ENCODE measurements at places on chromosomes 6 and 20.

GRCh38 chr6:8624665-8625064 is 189.3 kb upstream of the SLC35B3 start:
- DNase-seq: no peak

GRCh38 chr6:55633471-55633870 is 54.5 kb upstream of the HMGCLL1 start:
- no peak for DNase-seq

DNA sequence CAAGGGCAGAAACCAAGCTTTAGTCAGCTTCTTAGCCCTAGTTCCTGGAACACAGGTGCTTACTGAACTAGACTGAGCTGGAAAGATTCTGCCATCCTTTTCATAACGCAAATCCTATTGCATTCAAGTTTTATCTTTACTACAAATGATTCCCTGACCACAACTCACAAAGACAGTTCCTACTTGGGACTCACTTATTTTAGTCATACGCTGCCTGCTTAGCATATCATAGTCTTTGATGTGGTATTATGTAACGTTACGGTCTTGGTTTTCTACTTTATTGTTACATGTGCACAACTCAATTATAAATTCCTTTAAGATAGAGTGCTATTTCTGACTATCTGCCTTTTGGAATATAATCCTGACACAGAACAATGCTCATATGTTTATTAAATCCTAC is 59.1 kb downstream of the BLOC1S5 start:
- DNase-seq: no peak

DNA sequence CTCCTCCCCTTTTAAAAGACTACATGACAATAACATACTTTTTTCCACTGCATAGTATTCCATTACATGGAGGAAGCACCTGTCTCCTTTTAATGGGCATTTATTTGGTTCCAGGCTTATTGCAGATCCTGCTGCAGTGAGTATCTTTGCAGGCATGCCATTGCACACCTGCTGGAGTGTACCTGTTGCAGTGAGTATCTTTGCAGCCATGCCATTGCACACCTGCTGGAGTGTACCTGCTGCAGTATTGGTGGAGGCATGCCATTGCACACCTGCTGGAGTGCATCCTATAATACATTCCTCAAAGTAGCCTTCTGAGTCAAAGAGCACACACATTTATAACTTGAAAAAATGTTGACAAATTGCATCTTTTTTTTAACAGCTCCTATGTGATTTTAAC is 1.6 kb downstream of the BFSP1 start:
- no peak for DNase-seq

DNA sequence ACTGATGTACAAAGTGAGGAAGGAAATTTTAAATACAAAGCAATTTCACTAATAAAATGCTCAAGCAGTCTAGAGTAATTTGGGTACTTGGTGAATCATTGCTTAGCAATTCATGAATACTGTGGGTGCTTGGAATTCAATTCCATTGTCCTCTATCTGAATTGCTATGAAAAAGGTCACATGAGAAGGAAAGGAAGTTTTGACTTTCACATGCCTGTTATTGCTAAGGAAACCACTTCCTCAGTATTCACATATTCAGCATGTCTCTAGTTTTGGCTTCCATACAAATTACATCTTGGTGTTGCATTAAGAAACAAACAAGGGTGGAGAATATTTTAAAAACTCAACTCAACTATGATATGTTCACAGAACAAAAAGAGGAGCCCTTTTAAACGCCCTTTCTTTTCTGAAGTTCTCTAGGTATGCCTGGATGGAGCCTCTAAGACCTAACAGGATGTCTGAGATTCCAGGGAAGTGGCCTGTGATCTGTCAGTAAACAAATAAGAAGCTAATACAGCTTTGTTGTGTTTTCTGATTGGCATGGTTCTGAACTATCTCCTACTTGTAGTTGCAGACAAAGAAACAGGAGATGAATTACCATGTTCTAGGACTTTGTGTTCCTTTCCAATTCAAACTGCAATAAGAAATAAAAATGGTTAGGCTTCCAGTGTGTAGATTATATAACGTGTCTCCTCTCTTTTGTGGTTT is 190.4 kb downstream of the OGFRL1 start:
- DNase-seq: no peak

DNA sequence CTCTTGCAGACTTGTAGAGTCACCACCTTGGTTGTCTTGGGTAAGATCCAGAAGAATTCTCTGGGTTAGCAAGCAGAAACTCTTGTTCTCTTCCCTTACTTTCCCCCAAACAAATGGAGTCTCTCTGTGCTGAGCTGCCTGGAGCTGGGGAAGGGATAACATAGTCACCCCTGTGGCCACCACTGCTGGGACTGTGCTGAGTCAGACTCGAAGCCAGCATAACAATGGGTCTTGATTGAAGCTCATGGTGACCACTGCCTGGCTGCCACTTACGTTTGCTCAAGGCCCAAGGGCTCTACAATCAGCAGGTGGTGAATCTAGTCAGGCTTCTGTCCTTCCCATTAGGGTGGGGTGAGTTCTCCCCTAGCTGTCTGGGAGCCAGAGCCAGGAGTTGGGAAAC is 15.4 kb upstream of the ERVFRD-1 start:
- DNase-seq: no peak

- DNase-seq: no peak
These were observed 150.3 kb downstream of the SYCP2 start for GRCh38 chr20:59782986-59783640.

DNA sequence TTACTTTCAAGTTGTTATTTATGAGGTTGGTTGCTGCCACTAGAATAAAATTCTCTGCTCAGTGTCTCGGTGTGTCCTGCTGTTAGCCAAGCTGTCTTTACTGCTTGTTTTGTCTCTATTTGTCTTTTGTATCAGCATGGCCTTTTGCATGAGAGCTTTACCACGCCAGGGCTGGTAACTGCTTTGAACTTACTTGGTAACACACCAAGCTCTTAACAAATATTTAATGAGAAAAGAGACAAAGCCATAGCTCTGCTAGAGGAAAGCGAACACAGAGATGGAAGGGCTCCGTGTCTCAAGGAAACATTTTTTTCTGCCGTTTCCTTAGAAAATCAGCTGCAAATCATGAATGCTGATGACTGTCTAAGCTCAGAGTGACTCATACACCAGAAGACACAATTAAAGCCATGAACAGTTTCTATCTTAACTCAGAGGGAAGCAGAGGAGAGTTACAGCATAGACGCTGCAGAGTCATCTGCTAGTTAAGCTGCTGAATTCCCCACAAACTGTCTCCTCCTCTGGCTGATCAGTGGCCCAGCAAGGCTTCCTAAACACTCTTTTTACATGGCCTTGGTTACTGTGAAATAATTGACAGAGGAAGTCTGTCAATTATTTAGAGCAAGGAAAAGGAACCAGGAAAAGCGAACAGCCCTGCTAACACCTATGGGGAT is 44.8 kb downstream of the AGPAT4 start:
- DNase-seq: no peak

DNA sequence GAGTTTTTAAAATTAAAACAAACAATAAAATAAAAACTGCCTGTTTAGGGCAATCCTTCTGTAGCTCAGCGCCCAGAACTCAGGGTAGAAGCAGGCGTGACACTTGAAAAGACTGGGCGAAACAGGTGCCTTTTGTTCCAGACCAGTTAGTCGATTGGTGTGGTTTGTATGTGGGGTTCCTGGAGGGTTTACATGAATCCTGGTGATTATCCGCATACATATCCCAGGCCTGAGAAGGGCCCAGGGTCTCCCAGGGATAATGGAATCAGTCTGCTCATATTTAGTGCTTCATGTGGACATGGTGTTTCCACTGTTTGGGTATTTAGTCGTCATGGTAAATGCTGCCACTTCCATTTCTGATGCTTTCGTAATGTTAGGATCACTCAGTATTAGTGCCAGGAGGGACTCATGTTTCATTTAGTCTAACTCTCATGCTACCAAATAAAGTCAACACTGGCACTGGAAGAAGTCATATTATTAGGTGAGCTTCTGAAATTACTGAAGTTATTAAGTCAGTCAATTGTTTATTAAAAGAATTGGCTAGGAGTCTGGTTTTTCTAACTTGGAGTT is 116.5 kb downstream of the SAMD5 start:
- no peak for DNase-seq

DNA sequence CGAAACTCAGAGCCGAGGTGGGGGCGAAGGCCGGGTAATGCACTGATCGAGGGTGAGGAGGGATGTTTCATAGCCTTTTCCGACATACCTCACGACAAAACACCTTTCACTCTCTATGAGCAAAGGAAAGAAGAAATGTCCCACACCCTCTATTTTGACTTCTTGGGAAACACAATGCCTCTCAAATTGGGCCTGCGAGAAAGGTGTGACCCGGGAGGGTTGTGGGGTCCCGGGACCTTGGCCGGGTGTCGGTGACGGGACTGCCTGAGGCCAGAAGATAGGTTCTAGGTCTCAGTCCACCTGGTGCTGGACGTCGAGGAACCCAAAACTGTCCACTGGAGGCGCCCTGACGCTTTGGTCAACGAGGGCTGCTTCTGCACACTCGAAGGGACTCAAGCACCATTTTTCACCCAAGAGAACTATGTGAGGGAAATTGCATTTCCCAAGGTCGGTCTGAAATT is 41.1 kb upstream of the OSTM1 start:
- no peak for DNase-seq

DNA sequence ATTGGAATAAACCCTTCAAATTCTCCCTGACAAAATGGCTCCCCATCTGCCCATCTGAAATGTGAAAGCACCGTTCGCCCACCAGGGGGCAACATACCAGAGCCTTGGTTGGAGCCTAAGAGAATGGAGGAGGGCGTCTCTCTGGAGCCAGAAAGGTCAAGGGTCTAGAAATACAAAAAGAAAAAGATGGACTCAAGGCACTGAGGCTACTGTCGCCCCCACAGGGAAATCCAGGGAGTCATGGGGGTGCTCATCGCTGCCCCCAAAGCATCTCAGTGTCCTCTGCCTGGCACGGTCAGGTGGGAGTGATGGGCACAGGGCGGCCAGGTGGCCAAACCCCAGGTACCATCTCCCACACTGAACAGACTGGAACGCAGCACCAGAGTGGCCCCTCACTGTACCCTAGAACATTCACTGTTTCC is 136.3 kb downstream of the ZMYND8 start:
- DNase-seq: no peak

DNA sequence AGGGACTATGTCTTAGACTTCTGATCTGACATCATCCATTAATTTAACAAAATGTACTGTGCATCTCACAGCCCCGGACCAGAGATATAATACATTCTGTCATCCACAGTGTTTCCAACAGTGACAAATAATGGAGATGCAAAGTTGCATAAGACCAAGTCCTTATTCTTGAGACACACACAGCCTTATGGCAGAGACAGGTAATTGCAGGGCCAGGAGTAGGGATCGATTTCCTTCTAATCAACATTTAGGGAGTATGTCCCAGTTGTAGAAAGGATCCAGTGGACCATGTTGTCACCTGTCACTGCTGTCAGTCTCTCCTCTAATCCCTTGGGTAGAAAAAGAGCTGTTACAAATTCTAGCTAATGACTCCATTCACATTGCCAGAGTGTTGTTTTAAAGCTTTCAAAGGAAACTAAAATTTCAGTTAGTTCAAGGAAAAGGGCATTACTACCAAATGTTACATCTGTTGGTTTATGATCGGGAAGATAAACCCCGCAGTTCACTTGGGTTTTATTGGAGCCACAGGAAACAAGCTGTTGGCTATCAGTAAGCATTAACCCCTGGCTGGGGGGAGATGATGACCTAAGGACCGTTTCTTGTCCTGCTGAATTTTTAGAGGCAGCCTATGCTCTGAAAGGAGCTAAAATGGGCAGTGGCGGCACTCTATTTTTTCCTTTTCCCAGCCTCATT is 111.4 kb upstream of the ATXN1 start:
- DNase-seq: no peak

DNA sequence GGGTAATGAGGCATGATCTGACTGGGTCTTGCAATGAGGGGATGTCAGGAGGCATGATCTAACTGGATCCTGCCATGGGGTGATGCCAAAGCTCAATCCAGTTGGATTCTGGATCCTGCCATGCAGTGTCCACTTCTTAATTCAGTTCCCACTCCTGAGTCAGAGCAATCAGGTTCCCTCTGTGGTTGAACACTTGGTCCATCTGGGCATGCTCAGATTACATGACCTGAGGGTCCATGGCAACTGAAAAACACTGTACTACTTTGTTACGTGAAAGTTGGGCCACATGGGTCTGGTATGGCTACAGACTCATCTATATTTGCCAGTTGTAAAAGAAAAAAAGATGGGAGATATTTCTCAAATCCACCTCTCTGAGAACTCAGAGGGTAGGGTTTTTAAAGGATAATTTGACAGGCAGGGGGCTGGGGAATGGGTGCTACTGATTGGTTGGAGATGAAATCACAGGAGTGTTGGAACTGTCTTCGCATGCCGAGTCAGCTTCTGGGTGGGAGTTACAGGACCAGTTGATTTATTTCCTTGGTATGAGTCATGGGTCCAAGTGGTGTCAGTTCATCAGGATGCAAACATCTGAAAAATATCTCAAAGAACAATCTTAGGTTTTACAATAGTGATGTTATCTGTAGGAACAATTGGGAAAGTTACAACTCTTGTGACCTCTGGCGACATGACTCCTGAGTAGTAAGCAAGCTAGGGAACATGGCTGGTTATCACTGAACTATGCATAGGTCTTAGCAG is 21.6 kb downstream of the C6orf163 start:
- no peak for DNase-seq

GRCh38 chr6:143971482-143972205 is 36.4 kb downstream of the PLAGL1 start:
- DNase-seq: no peak

- no peak for DNase-seq
These were observed 136.9 kb downstream of the TRMT11 start for GRCh38 chr6:126123226-126123625.

DNA sequence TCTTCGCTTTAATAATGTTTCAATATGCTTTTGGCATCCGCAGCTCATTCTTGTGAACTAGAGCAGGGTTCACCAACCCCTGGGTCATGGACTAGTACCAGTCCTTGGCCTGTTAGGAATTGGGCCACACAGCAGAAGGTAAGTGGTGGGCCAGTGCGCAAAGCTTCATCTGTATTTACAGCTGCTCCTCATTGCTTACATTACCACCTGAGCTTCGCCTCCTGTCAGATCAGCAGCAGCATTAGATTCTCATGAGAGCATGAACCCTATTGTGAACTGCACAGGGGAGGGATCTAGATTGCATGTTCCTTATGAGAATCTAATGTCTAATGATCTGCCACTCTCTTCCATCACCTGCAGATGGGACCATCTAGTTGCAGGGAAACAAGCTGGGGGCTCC is 75.5 kb upstream of the GGTLC1 start:
- no peak for DNase-seq

- DNase-seq: no peak
These were observed 420.1 kb upstream of the BTBD3 start for GRCh38 chr20:11497545-11497944.

- DNase-seq: no peak
These were observed 65.0 kb upstream of the CD93 start for GRCh38 chr20:23151008-23151703.

Data from DMS 273 treated with DMSO at 0.1 percent for 48 hours (cell line).